ENCODE measurements at places on chromosomes 3 and 15. TPM values are rescaled to one million over a fixed set of nuclear protein-coding genes. Genes with fewer than 3 reads are reported as not detected.

The SOX14 gene
- not detected for total RNA-seq

The AHSG gene
- total RNA-seq = not detected

The CRYGS gene
- 4.9 TPM for total RNA-seq

The SLC28A1 gene
- total RNA-seq = not detected

The CA12 gene
- 16.3 TPM for total RNA-seq

The GNAT1 gene
- not detected for total RNA-seq

The ACKR2 gene
- total RNA-seq = 7.3 TPM
